ENCODE measurements at places on chromosomes 2 and 18. TPM values are rescaled to one million over a fixed set of nuclear protein-coding genes. Genes with fewer than 3 reads are reported as not detected.

Gene FAM237A
- not detected for total RNA-seq

Gene PLGLB2
- total RNA-seq: 0.86 TPM

Gene COPS9
- 121 TPM for total RNA-seq

Gene KDM3A
- total RNA-seq: 80.3 TPM

Gene CHST10
- 25.0 TPM for total RNA-seq

Gene DRC1
- 2.3 TPM for total RNA-seq

Gene TUBA4B
- total RNA-seq: not detected

Gene IL36A
- not detected for total RNA-seq
